ENCODE measurements at places on chromosomes 12 and 14. TPM values are rescaled to one million over a fixed set of nuclear protein-coding genes. Genes with fewer than 3 reads are reported as not detected.
A peak's percentile ranks its signal among the peaks of the same experiment; 100 is the strongest.

The NFATC4 gene
- 15.6 TPM for total RNA-seq

- DNase-seq: peak; percentile 52
Measured at GRCh38 chr12:48901278-48901677, 24.0 kb downstream of the FKBP11 start.

DNA sequence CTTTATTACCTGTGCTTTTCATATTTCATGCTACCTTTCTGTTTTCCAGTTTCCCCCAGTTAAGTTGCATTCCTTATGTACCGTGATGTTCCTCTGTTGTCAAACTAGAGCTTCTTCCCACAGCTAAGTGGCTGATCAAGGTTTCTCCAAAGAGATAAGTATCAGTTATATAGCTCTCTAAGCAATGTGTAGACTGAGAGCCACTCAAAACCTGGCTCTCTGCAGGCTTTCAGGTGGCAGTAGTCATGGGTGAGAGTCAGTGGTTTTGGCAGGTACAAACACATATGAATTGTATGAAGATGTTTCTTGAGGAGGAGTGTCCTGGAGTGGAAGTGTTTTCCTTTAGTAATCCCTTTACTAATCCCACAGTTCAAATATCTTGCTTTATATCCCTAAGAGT is 28.4 kb downstream of the TXNRD1 start:
- no peak for DNase-seq

- no peak for DNase-seq
Measured at GRCh38 chr12:15289192-15289591, 33.1 kb upstream of the PTPRO start.

DNA sequence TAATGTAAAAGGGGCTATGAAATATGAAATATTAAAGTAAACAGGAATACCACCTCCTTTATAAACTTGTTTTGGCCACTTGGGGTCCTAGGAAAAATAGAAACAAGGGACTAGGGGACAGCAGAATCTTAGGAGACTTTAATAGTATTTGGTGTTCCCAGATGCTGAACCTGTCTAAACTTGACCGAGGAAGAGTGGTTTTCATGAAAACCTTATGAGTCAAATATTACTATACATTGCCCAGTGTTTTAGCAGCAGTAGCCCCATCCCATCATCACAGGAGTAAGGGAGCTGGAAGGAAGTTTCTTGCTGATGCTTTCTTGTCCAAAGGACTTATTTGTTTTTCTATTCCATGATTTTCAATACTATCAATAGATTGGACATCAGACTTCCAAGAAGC is 177.5 kb upstream of the CAND1 start:
- DNase-seq: no peak

GRCh38 chr12:53849656-53850055 is 89.0 kb upstream of the HOXC13 start:
- no peak for DNase-seq

DNA sequence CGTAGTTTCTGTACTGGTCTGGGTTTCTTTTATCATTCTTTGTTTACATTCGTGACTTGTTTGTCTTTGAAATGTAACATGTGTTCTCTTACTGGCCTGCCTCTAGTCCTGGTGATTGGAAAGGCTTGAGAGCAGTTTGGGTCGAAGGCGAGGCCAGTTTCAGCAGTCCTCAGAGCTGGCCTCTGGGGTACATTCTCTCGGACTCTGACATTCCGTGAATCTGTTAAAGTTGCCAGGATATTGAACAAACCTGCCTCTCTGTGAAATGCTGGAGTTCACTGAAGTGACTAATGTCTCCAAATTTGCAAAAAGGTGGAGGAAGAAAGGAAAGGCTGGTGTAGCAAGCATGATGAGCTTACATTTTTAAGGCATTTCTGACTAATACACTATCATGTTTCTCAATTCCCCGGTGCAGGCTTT is 1.5 kb downstream of the PLEKHA5 start:
- peak; percentile 60 for DNase-seq

- peak; percentile 25 for DNase-seq
Measured at GRCh38 chr12:43337571-43338444, 214.2 kb downstream of the ADAMTS20 start.

- no peak for DNase-seq
Measured at GRCh38 chr14:52175982-52176502, 91.5 kb upstream of the PTGDR start.
